ENCODE measurements at places on chromosomes 1 and 21.

- no peak for DNase-seq
Observed at GRCh38 chr1:17119773-17120480, 676 bp upstream of the PADI2 start.

DNA sequence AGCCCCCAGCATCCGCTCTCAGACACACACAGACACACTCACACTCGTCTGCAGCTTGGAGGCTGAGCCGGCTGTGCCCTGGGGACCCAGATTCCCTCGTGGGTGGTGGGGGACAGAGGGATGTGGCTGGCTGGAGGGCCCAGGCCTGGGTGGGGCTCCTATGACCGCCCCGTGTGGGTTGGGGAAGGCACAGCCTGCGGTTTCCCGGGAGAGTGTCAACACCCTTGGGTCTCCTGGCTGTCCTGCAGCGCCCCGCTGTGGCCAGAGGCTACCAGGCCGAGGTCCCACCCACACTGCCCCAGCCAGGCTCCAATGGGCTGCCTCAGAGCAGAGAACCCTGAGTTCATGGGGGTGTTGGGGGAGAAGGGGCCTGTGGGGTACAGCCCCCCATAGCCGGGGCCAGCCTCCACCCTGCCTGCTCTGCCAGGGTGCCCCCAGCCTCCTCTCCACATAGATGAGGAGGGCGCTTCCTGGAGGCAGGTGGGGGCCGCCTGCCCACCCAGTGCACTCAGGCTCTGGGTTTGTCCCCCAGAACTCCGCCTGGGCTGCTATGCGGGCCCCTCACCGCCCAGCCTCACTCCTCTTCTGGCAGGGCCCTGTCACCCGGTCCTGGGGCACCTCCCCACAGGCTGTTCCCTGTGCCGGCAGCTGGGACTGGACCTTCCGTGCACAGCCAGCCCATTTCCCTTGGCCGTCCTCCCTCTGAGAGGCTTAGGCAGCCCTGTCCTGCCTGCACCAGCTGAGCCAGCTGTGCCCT is at the start of gene TTC34:
Gene TTC34 (minus strand): TSS at position 159 of the 757 bp plus-strand sequence. CDS start 866 bp downstream, outside the sequence.
- no peak for DNase-seq

DNA sequence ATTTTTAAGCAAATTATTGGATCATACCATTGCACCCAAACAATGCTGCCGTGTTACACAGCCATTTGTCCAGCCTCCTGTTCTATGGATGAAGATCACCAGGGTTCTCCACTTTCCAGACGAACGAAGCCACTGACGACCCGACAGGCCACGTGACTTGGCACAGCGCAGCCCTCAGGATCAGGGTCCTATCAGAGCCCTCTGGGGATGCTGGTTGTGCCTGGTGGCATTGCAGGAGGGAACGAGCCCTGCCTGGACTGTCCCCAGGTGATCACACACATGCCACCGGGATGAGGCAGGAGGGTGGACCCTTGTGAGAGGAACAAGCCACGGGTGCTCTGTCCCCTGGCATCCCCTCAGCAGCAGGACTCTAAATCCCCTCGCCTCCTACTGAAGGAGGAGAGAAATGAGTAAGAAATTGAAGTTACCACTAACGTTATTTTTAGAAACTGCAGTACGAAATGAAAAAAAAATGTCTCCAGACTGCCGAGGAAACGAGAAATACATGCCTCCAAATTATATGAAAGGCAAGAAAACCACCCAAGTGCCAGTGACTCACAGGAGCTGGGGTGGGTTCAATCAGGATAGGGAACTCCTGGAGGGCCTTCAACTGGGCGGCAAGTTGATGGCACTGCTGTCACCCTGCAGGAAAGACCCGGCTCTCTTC is 58.7 kb upstream of the PDE9A start:
- DNase-seq: no peak

DNA sequence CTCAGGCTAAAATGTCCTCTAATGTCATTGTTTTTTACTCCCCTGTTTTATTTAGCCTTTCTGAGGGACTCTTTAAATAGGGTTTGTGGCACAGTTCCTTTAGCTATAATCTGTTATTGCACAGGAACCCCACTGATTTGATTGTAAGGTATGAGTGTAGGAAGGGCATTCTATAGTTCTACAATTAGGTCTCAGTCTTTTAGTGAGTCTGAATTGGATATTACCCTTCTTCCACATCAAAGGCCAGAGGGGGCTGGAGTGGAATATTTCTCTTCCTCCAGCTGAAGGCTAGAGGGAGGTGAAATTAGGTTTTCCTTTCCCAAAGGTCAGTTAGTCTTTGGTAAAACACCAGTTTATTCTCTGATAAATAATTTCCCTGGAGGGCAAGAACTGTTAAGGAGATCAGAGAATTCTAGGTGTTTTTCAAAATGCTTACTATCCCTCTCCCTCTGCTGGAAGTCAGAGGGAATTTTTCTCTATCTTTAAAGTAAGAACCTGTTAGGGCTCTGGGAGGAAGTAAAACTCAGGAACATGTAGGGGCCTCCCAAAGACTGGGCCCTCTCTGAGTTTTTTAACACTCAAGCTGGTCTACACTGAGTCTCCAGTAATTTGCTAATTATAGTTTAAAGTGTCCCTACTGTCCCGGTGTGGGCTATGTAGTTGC is 176.3 kb upstream of the ZNHIT6 start:
- no peak for DNase-seq

- no peak for DNase-seq
Observed at GRCh38 chr21:34841154-34841553, 172.4 kb downstream of the CLIC6 start.

- no peak for DNase-seq
Observed at GRCh38 chr1:167650269-167651160, 20.5 kb downstream of the RCSD1 start.

- DNase-seq: no peak
Observed at GRCh38 chr1:38285807-38286530, 239.4 kb upstream of the POU3F1 start.
